H1 (cell line): ENCODE measurements at places on chromosomes 7 and 10. TPM values are rescaled to one million over a fixed set of nuclear protein-coding genes. Genes with fewer than 3 reads are reported as not detected.
A peak's percentile ranks its signal among the peaks of the same experiment; 100 is the strongest.

DNA sequence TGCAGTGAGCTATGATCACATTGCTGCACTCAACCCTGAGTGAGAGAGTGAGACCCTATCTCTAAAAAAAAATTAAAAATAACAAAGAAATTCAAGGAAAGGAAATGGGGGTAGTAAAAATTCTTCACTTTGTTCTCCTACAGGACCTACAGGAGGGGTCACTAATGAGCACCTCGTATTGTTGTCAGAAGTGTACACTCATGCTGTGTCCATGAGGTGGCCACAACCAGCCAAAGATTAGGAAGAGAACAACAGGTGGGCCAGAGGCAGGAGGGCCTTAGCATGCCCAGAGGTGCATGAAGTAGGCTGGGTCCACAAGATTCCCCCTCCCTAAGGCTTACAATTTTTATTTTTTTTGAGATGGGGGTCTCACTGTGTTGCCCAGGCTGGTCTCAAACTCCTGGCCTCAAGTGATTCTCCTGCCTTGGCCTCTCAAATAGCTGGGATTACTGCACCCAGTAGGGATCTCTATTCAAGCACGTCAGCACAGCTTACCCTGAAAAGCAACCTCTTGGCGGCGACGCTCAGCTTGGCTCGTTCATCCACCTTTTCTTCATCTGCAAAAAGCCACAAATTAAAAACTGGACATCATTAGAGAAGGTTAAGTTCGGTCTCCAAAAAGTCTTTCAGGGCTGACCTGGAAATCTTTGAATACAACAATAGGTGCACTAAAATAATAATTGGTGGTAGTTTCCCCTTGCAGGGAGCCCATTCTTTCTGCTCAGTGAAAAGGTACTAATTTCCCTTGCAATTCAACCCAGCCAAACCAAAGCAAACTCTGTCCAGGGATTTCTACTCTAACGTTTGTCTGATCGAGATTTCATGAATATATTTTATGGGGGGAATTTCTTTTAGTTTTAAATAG is 104.4 kb downstream of the SVIL start:
- no peak overlapping the region for H3K4me3 ChIP-seq
- DNase-seq = no peak
- peaks cover 6% of the 10 kb centered on the region for H3K4me1 ChIP-seq
- H3K27ac ChIP-seq = no peak overlapping the region

The ZNF239 gene
- total RNA-seq = 10.3 and 11.4 TPM in 2 replicates

DNA sequence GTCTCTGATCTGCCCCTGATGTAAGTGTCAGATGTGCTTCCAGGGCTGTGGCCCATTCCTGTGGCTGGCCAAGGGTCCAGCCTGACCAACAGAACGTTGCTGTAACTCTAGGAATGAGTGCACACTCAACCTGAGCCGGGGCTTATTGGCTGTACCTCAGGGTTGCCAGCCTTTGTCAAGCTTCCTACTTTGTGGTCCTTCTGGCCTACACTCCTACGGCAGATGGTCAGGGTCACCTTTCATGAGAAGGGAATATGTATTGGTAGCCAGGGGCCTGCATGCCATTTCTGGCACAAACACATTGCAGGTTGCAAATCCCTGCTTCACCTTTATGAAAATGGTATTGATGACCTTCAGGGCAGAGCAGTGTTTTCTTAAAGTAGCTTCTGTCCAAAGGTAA is 64.5 kb downstream of the MTURN start:
- H3K27me3 ChIP-seq = no peaks in the 10 kb centered on the region
- no peak for DNase-seq
- no peaks in the 10 kb centered on the region for H3K4me1 ChIP-seq
- no peaks in the 10 kb centered on the region for H3K36me3 ChIP-seq

The SMARCD3 gene
- 3.0 and 4.6 TPM in 2 replicates for total RNA-seq

DNA sequence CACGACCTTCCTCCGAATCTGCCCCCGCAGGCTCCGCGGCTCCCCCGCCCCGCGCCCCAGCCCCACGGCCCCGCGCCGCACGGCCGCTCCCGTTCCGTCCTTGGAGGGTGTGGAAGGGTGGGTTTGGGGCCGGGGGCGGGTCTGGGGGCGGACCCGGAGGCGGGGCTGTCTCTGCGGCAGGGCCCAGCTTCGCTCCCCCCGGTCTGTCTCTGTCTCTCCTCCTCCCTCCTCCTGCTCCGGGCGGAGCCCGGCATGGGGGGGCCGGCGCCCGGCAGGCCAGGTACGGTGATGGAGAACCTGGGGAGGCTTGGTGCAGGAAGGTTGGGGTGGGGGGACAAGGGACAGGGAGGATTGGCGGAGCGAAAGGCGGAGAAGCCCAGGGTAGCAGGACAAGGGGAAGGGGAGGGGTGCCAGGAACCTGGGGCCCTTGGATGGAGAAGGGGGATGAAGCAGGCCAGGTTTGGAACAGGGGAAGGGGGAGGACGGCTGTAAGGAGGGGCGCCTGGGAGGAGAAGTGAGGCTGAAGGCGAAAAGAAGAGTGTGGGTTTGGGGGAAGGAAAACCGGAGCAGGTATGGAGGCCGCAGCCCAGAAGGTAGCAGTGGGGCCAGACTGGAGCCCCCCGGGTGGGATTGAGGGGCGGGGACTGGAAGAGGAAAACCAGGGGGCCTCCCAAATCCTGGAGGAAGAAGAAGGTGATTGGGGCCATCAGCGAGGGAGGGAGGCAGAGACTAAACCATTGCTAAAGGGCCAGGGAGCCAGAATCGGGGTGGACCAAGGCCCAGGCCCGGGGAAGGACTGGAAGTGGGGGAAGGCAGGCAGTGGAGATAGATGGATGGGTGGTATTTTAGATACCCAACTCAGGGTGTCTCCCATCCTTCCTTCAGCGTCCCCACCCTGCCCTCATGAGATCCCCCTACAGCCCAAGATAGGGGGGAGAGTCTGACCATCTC is at the start of gene NYAP1:
Gene NYAP1, plus strand, starts transcription at position 206 of the 951 bp plus-strand sequence. CDS start 1,385 bp downstream, outside the sequence.
- H3K27ac ChIP-seq = no peak within 1 kb of the TSS
- H3K4me3 ChIP-seq = peak within 1 kb of the TSS; percentile 68
- no peak for DNase-seq
- no peaks in the 10 kb centered on the region for H3K27me3 ChIP-seq

DNA sequence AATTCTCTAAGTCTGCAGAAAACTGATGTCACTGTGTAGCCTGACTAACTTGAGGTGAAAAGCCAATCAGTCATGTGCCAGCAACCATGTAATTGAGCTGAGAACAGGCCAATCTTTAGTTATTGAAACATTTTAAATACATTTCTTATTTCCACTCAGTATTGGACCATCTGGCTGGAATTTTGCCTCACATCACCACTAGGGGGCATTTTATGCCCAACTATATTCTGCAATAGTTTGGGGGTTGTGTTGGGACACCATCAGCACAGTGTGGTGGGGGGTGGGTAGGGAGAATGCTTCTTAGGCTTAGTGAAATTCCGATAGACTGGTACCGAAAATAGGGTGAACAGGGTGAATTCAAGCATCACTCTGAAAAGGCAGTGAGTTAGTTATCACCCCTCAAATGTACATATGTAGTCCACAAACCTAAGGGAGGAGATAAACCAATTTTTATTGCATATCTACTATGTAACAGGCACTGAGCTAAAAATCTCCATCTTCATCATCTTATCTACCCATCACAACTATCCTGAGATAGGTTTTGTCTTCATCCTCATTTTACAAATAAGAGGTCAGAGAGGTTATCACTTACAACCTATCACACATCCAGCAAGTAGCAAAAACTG is 17.8 kb downstream of the NPSR1 start:
- no peak overlapping the region for H3K27ac ChIP-seq
- no peak for DNase-seq
- H3K4me1 ChIP-seq = no peaks in the 10 kb centered on the region
- H3K36me3 ChIP-seq = no peaks in the 10 kb centered on the region
- no peak overlapping the region for H3K4me3 ChIP-seq

GRCh38 chr7:23014681-23015080 is 751 bp upstream of the HYCC1 start:
- no peaks in the 10 kb centered on the region for H3K27me3 ChIP-seq
- no peaks in the 10 kb centered on the region for H3K36me3 ChIP-seq
- H3K4me3 ChIP-seq = no peak overlapping the region
- no peak for DNase-seq

- H3K4me1 ChIP-seq = no peaks in the 10 kb centered on the region
- no peak overlapping the region for H3K27ac ChIP-seq
- no peak for DNase-seq
- H3K4me3 ChIP-seq = no peak overlapping the region
- no peaks in the 10 kb centered on the region for H3K36me3 ChIP-seq
Measured at GRCh38 chr10:31936933-31937332, 8.3 kb upstream of the ARHGAP12 start.

DNA sequence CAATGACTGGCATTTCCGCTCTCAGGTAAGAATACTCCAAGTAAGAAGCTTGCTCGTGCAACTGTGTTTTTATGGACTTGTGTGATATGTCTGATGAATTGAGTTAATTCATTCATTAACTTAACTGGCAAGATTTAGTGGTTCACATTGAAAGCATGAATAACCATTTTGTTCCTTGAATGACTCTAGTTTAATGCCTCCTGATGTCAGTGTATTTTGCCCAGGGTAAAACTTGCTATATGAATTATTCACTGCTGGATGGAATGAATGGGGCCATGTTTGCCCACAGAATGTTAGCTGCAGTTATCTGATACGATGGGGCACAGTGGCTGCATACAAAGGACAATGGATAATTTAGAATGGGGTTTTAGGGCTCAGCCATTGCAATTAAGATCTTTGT is 124.1 kb downstream of the ZNF365 start:
- H3K36me3 ChIP-seq = no peaks in the 10 kb centered on the region
- peaks cover 2% of the 10 kb centered on the region; the same call in 1 of the 2 replicates for H3K4me1 ChIP-seq
- DNase-seq = no peak

GRCh38 chr10:124369986-124370385 is 48.7 kb downstream of the OAT start:
- no peak overlapping the region for H3K4me3 ChIP-seq
- no peak for DNase-seq
- peaks cover 3% of the 10 kb centered on the region; the same call in 1 of the 2 replicates for H3K4me1 ChIP-seq
- H3K27me3 ChIP-seq = no peaks in the 10 kb centered on the region

GRCh38 chr10:4639960-4640359 is 186.0 kb upstream of the AKR1E2 start:
- no peaks in the 10 kb centered on the region for H3K27me3 ChIP-seq
- DNase-seq = no peak
- H3K27ac ChIP-seq = no peak overlapping the region
- H3K4me1 ChIP-seq = no peaks in the 10 kb centered on the region

DNA sequence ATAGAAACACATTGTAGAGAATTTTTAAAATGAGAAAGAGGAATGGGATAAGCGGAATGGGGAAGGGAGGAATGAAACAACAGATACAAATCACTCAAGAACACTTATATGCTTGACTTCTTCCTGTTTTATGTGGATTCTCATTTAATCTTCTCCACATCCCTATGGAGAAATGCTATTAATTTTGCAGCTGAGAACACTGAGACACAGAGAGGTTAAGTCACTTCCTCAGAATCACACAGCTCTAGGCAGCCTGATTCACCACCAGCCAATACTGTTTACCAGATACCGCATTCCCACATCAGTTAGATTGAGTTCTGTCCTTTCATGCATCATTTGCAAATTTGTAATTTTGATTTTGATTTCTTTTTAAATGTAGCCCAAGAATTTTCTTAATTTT is 170.5 kb downstream of the SH2D4B start:
- H3K36me3 ChIP-seq = no peaks in the 10 kb centered on the region
- H3K4me1 ChIP-seq = no peaks in the 10 kb centered on the region
- no peak overlapping the region for H3K4me3 ChIP-seq

The C7orf33 gene
- total RNA-seq = not detected in 2 replicates

- no peak overlapping the region for H3K4me3 ChIP-seq
- no peaks in the 10 kb centered on the region for H3K36me3 ChIP-seq
Measured at GRCh38 chr7:1924258-1924817, 254.3 kb downstream of the ELFN1 start.

- no peak overlapping the region for H3K27ac ChIP-seq
- no peaks in the 10 kb centered on the region for H3K36me3 ChIP-seq
- DNase-seq = no peak
Measured at GRCh38 chr10:57049096-57049495, 688.0 kb upstream of the ZWINT start.

The GATAD1 gene
- total RNA-seq = 31.6 and 34.7 TPM in 2 replicates

The ESYT2 gene
- total RNA-seq = 36.5 and 37.5 TPM in 2 replicates

The ADO gene
- 27.9 and 29.2 TPM in 2 replicates for total RNA-seq

- no peak overlapping the region for H3K27ac ChIP-seq
- peaks cover 87% of the 10 kb centered on the region for H3K27me3 ChIP-seq
- H3K4me3 ChIP-seq = peak overlapping the region; percentile 40
- DNase-seq = no peak
- H3K36me3 ChIP-seq = no peaks in the 10 kb centered on the region
Measured at GRCh38 chr10:101291331-101292193, 62.3 kb upstream of the LBX1 start.

The HABP2 gene
- not detected in 2 replicates for total RNA-seq

DNA sequence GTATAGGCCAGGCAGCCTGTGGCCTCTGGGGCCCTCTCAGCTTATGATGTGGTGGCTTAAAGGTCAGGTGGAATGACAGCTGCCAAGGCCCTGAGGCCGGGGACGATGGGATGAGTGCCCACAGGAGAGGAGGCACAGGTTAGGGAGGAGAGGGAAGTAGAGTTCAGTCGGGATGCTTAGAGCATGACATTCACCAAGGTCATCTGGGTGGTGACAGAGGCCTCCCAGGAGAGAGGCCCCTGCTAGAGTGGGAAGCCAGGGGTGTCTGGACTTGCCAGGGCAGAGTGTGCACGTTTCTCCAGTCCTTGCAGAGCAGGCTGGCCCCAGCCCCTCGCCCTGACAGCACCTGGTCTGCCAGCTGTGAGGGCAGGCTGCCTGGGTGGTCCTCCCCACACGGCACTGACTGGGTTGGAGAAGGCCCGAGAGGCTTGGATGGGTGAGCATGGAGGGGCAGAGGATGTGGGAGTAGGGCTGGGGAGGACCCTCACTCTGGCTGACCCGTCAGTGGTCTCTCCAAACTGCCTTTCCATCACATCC is 1.5 kb downstream of the CALHM1 start:
- H3K36me3 ChIP-seq = no peaks in the 10 kb centered on the region
- no peak for DNase-seq
- no peaks in the 10 kb centered on the region for H3K27me3 ChIP-seq
- H3K4me1 ChIP-seq = peaks cover 10% of the 10 kb centered on the region
- no peak overlapping the region for H3K4me3 ChIP-seq

GRCh38 chr7:155228459-155228845 is 69.2 kb upstream of the INSIG1 start:
- no peaks in the 10 kb centered on the region for H3K36me3 ChIP-seq
- H3K4me1 ChIP-seq = peaks cover 19% of the 10 kb centered on the region
- H3K4me3 ChIP-seq = no peak overlapping the region
- no peak overlapping the region for H3K27ac ChIP-seq
- H3K27me3 ChIP-seq = peaks cover 11% of the 10 kb centered on the region

GRCh38 chr10:120548210-120548609 is 91.2 kb downstream of the PLPP4 start:
- H3K27me3 ChIP-seq = no peaks in the 10 kb centered on the region
- DNase-seq = no peak
- no peak overlapping the region for H3K4me3 ChIP-seq
- H3K4me1 ChIP-seq = no peaks in the 10 kb centered on the region
- H3K36me3 ChIP-seq = no peaks in the 10 kb centered on the region

The MMD2 gene
- not detected in 2 replicates for total RNA-seq

DNA sequence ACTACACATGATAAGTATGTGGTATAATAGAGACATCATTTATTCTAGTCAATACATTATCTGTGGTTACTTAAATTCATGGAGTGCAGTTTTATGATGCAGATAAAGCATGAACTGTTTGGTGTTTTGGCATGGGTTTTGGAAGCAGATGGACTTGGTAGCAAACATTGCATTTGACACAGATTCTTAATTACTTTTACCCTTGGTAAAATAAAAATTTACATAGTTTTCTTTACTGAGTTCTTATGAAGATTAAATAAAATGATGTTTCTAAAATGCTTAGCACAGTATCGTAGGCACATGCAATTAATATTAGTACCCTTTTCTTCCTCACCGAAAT is 92.0 kb downstream of the ABCA13 start:
- DNase-seq = no peak
- H3K4me1 ChIP-seq = no peaks in the 10 kb centered on the region
- no peaks in the 10 kb centered on the region for H3K36me3 ChIP-seq
- H3K27ac ChIP-seq = no peak overlapping the region
- no peaks in the 10 kb centered on the region for H3K27me3 ChIP-seq
